Hematopoietic multipotent progenitor cell treated with erythropoietin and hydrocortisone succinate and interleukin-3 and kit ligand, for 6 days (in vitro differentiated cells): ENCODE measurements at places on chromosomes 7 and 10.
A peak's percentile ranks its signal among the peaks of the same experiment; 100 is the strongest.

DNA sequence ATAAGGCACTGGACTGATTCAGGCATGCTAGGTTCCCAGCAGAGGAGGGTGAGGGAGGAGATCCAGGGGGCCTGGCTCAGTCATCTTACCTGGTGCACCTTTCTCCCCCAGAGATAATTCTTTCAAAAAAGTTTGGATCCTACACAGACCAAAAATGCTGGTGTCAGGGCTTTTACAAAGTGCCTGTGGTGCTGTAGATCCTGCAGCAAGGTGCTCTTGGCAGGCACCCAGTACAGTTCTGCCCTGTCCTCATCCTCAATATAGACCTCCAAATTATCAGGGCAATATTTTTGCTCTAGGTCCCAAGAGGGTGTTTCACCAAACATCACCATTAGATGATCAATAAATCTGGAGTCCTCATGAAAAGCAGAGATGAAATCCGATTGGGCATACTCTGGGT lies 78.5 kb upstream of the IGFBP3 start:
- DNase-seq, result no peak

- DNase-seq, result peak; percentile 44
Observed at GRCh38 chr7:29859524-29860185, 53.3 kb downstream of the WIPF3 start.

- DNase-seq, result no peak
Observed at GRCh38 chr7:156865493-156865892, 27.5 kb downstream of the LMBR1 start.

- DNase-seq, result no peak
Observed at GRCh38 chr10:1089017-1089689, 33.0 kb downstream of the WDR37 start.

GRCh38 chr10:125521721-125522680 lies 161.0 kb downstream of the TEX36 start:
- DNase-seq, result peak; percentile 64

- no peak for DNase-seq
Observed at GRCh38 chr10:22698941-22699440, 15.4 kb downstream of the PIP4K2A start.

DNA sequence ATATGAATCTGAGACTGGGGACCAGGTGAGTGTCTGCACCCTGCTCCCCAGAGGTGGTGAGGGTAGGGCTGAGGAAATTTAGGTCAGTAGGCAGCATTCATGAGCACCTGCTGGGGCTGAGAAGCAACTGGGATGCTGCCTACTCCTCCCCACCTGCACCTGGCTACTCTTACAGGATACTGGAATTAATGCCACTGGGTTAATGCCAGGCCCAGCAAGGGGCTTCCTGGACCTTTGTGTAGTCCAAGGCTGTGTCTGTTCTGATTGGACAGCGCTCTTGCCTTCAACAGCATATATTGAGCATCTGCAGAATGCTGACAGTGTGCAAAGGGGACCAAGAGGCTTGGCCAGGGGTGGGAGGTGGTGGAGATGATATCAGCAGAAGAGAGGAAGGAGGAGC lies 32.1 kb downstream of the ADCYAP1R1 start:
- DNase-seq, result no peak

DNA sequence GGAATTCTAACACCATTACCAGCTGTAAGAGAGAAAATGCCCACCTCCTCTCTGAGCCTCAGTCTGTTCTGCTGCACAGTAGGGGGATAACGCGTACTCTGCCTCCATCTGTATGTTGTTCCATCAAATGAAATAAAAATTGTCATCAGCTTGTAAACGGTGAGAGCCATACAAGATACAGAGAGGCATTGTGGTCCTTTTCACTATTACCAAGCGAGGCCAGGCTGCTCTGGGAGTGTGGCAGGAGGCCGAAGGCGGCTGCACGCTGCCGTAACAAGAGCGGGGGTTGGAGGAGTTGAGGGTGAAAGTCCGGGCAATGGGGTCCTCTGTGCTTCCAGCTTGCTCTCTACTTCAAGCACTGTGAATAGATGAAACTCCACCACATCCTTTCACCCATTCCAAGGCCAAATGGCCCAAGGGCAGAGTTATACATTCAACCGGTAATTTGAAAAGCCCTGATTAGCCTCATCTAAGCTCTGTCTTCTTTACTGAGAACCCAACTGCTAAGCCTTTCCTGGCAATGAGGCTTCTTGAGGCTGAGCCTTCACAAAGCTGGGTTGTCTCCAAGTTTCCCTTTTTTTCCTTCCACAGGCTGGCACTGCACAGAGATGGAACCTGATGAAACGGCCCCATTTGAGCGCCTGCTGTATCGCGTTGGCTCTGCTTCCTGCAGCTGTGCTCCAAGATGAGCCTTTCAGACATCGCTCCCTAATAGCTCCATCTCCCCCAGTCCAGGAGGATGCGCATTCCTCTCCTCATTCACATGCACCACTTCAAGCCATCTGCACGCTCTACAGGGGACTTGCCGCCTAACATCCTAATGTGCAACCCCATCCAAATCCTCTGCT lies 47.2 kb downstream of the PYROXD2 start:
- no peak for DNase-seq

- DNase-seq, result no peak
Observed at GRCh38 chr10:35259769-35260397, 76.4 kb upstream of the CCNY start.

GRCh38 chr10:104777086-104777799 lies 136.2 kb downstream of the SORCS3 start:
- no peak for DNase-seq

DNA sequence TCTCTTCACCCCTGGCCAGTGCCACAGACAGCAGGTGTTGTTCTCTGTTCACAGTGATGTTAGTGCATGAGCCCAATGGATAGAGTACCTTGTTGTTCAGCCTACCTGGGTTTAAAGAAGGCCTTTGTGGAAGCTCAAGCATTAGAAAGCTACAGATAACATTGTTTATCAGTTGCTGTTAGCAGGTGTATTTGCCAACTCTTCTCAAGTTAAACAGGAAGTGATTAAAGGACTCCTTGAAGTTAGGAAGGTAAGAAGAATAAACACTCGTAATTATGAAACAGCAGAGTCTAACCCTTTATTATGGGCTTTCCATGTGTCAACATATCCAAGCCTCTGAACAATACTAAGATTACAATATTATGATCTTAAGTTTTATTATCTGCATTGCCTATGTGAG lies 25.9 kb downstream of the RGR start:
- DNase-seq, result no peak

DNA sequence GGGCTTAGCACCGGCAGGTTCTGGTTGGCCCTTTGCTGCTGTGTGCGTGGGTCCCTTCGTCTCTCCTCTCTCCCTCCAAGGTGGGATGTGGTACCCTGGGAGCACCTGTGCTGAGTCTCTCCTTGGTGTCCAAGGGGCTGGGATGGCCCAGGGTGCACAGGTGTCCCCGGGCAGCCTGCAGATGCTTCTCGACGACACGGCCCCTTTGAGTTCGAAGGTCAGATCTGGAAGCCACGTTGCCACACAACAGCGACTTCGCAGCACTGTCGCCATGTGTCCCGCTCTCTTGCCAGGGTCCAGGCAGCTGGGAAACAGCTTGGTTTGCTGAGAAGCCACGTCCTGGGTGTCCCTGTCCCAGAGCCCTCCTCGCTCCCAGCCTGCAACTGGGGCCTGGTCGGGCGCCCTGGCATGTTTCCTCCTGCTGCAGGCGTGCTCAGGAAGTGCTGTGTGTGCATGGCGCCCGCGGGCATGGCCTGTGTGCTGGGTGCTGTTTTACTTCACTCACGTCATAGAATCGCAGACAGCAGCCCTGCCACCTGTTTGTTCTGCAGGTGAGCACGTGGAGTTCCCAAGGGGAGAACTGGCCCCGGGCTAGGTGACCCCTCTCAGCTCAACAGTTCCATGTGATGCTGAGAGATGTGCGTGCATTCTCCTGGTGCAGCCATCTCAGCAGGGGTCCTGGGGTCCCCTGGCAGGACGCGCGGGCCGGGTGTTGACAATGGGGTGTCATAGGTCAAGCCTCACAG lies 70.9 kb downstream of the DNAJB6 start:
- DNase-seq, result no peak

DNA sequence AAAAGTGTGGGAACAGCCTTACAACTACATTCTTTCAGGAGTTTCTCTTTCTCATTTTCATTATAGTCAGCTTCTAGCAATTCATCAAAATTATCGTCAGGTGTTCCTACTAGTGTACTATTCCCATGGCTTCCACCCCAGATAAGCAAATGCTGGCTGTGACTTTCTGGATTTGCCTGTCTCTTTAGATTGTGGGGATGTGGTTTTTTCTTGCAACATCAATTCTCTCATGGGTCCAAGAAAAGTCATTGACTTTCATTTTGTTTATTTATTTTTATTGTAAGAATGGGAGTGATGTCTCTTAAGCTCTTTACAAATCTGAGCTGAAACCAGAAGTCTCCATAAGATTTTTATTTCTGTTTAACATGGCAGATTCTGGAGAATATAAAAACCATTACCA lies 349.7 kb upstream of the SEMA3C start:
- DNase-seq, result no peak

GRCh38 chr7:151310578-151310977 lies 31.0 kb upstream of the NUB1 start:
- peak; percentile 84 for DNase-seq

DNA sequence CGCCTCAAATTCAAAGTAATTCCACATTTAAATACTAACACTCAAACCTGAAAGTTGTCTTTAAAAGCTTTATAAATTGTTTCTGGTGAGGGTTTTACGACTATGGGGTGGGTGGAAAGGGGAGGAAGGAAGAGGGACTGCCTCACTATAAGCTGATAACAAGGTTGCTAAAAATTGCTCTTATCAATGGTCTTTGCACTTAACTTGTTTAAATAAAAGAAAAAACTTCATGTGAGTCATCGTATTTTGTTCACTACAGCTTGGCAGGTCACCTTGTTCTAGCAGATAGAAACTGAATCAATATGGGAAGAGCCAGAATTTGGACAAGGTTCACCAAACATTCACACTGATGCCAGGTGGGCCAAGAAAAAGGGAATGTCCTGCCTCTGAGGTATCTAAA lies 129.2 kb downstream of the TES start:
- DNase-seq, result peak; percentile 58

GRCh38 chr7:40544221-40544723 lies 409.5 kb downstream of the SUGCT start:
- no peak for DNase-seq

DNA sequence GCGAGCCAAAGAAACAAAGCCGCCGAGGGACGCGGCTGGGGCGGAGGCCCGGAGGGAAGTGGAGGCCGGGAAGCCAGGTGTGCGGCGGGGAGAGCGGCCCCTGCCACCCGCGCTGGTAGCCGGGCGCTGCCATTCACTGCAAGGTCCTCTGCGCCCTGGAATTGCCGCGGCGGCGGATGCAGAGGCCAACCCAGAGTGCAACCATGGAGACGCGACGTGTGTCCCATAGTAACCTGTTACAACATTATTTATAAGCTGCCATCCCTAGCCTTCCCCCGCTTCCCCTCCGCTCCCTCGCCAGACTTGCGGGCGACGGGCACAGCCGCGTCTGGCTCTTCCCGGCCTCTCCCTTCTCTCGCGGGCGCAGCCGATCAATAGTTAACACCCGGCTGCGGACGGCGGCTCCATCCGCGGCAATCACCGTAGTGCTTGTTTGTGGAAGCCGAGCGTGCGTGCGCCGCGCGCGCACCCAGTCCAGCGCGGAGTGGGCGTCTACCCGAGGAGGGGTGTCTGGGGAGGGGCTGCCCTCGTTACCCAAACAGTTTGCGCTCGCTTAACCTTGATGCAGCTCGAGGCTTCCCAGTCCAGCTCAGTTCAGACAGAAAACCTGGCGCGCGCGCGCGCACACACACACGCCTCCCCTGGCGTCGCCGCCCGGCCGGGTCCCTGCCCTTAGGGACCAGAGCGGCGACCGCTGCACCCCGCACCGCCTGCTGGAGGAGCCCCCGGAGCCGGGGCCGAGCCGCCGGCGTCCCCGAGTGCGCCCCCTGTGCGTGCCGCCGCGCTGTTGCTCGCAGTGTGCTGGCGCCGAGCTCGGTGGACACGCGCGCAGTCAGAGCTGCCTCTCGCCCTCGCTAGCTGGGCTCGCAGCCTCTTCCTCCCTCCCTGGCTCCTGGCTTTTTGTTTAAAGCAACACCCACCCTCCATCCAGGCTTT lies 165.4 kb upstream of the DPP6 start:
- no peak for DNase-seq

DNA sequence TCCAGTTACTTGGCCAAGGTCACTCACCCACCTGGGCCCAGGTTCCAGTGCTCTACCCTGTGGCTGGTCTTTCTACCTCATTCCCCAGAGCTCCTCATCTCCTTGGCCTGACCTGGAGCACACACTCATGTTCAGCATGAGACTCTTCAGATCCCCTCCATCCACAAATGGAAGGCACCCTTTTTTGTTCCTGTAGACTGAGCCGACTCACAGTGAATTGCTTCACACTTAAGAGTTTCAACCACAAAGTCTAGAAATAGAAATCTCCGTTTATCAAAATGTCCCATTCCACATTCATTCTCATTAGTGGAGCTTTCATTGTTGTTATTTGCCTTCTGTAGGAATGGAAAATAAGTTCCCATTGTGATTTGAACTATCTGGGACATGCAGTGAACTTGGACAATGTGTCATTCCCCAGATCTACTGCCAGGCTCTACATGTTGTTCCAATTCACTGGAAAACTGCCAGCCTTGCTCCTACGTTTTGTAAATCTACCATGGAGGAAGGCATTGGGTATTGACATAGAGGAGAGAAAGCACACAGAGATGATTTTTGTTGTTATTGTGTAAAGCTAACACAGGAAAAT lies 125.3 kb upstream of the CELF2 start:
- no peak for DNase-seq

- DNase-seq, result no peak
Observed at GRCh38 chr10:43973801-43974200, 325.1 kb upstream of the ZNF32 start.

DNA sequence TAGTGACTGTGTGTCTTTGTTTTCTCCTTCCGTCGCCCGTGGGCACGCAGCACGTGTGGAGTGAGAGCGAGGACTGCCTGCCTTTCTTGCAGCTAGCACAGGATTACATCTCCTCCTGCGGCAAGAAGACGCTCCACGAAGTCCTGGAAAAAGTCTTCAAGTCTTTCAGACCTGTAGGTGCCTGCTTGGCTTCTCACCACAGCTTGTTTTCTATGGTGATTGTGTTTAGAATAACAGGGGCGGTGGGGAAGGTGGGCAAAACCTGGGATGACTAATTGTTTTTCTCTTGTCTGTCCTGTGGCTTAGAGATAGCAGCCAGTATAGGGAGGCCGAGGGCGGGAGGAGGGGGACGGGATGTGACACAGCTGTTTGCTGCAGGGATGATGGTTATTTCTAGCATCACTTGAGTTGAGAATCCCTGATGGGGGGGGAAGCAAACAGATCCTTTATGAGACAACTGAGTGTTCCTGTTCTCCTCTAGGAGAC lies 11.4 kb downstream of the MTURN start:
- peak; percentile 94 for DNase-seq

DNA sequence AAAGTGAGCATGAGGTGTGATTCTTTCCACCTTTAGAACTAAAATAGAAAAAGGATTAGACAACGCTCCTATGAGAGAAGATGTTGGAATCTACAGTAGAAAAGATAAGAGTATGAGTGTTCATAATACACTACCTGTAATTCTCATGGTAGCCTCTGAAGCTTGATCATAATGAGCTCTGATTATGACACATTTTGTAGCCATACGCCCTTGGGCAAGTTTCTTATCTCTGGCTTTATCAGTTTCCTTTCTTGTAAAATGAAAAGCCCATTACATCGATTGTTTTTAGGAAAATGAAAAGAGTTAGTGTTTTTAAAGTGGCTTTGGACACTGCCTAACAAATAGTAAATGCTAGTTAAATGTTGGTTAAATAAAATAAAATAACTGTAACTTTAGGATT lies 22.4 kb upstream of the PRSS58 start:
- no peak for DNase-seq
